ENCODE measurements at places on chromosomes 13 and 19. TPM values are rescaled to one million over a fixed set of nuclear protein-coding genes. Genes with fewer than 3 reads are reported as not detected.
A peak's percentile ranks its signal among the peaks of the same experiment; 100 is the strongest.

The ZNF547 gene
- 3.5 TPM for total RNA-seq

The SULT2A1 gene
- total RNA-seq: not detected

- H3K27ac ChIP-seq: no peak overlapping the region
- DNase-seq: peak; percentile 74
- H3K36me3 ChIP-seq: no peaks in the 10 kb centered on the region
- H3K4me1 ChIP-seq: peaks cover 11% of the 10 kb centered on the region
- H3K4me3 ChIP-seq: peak overlapping the region; percentile 35
- peaks cover 100% of the 10 kb centered on the region for H3K27me3 ChIP-seq
Measured at GRCh38 chr19:13017306-13018034, 22.2 kb downstream of the NFIX start.

The KDELR1 gene
- 289 TPM for total RNA-seq

The NBEA gene
- total RNA-seq: 15.9 TPM

DNA sequence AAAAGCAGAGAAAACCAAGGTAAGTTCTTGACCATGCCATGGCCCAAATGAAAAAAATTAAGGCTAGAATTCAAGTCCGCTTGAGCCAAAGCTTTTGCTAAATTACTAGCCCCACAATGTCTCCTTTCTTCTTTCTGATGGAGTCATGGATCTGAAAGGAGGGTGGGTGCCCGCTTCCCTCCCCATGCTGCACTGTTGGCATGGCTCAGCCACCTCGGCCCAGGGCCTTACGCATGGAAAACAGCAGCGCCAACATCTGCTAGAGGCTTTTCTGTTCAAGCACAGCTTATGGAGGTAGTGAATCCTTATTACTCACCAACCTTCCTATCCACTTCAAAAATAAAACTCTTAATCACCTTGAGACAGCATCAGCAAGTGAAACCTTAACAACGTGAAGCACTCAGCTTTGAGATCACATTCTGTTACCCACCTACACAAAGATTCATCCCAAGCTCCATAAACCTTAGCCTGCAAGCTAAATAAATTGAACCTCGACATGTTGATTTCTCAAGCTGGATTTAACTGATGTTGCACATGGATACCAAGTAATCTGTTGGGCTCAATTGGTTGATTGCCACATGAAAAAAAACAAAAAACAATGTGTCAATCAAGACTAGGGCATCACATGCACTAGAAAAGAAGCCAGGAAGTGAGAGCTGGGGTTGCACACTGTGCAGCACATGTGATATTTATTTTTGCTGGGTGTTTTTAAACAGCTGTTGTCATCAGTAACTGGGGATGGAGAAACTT is 43.4 kb downstream of the TPT1 start:
- no peak overlapping the region for H3K4me3 ChIP-seq
- H3K4me1 ChIP-seq: no peaks in the 10 kb centered on the region
- no peaks in the 10 kb centered on the region for H3K27me3 ChIP-seq
- no peak overlapping the region for H3K27ac ChIP-seq
- DNase-seq: no peak
- H3K36me3 ChIP-seq: no peaks in the 10 kb centered on the region

- no peaks in the 10 kb centered on the region for H3K27me3 ChIP-seq
- no peak for DNase-seq
- no peak overlapping the region for H3K4me3 ChIP-seq
- H3K27ac ChIP-seq: no peak overlapping the region
Measured at GRCh38 chr13:23321535-23322241, 111.8 kb downstream of the SACS start.

DNA sequence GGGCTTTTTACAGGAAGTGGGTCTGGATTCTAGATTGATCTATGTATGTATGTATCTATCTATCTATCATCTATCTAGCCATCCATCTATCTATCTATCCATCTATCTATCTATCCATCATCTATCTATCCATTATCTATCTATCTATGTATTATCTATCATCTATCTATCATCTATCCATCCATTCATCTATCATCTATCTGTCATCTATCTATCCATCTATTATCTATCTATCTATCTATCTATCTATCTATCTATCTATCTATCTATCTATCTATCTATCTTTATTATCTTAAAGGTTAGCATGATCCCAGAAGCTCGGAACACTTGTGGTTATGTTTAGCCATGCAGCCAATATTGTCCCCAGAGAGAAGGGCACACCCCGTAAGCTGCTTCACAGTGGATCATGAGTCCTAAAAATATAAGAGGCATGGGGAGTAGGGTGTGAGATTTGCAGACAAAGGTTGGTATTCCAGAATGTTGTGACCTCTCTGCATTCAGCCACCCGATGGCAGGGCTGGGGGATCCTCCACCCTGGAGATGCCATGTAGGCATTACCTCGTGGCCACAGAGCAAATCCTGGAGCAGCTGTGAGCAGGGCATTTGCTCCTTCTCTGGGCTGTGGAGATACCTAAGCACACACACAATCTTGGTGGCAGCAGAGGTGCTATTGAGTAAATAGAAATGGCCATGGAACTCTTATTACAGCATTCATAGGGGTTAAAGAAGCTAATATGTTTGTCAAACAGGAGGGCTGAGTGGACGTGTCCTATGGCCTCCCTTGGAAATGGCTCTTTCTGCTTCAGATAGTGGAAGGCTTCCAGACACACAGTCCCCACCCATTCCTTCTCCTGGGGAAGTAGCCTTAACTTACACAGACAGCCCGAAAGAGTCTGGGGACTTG is 310.0 kb upstream of the TSHZ3 start:
- H3K4me1 ChIP-seq: no peaks in the 10 kb centered on the region
- DNase-seq: no peak
- no peak overlapping the region for H3K27ac ChIP-seq
- H3K4me3 ChIP-seq: no peak overlapping the region
- no peaks in the 10 kb centered on the region for H3K27me3 ChIP-seq

- H3K27ac ChIP-seq: no peak overlapping the region
- DNase-seq: peak; percentile 58
- H3K27me3 ChIP-seq: no peaks in the 10 kb centered on the region
- H3K36me3 ChIP-seq: no peaks in the 10 kb centered on the region
Measured at GRCh38 chr13:31045286-31046081, 113.0 kb downstream of the TEX26 start.
